ENCODE measurements at places on chromosomes 12 and 14.

GRCh38 chr14:93010522-93011140, 87.7 kb downstream of the CHGA start:
- no peak for DNase-seq

DNA sequence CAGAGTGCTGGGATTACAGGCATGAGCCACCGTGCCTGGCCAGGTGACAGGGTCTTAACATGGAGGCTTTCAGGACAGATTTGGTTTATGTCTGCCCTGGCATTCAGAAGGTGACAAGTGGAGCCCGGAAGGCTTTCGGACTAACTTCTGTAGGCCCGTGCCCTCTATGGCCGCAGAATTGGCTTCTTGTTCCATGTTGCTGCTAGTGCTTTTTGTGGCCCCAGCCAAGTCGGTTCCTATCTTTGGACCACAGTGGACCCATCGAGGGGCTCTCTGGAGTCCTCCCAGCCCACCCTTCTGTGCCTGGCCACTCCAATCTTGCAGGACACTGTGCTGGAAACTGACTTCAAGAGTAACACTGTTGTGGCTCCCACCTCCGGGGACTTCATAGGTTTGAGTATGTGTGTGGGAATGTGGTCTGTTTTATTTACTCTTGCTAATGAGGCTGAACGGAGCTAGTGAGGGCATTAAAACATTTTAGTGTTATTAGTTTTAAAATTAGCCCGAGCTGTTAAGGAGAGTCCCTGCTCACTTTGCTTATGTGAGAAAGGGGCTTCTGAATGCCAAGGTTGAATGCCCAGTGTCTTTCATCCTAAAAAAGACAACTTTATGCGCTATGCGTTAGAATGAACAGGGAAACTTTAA, 245.9 kb downstream of the CACNA1C start:
- no peak for DNase-seq

DNA sequence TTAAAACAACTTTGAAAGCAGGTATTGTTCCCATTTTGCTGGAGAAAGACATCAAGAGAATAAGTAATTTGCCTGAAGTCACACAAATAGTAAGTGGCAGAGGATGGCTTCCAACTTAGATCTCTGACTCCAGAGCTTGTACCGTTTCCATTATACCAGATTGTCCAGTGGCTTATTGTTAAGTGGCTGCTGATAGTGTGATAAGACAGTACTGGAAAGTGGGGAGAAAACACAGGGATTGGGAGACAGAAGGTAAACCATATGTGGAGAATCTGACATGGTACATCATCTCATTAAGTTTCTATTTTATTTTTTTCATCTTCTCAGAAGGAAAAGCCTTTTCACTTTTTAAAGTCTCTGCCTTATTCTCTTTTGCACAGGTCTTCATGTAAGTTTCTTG, 108.5 kb downstream of the SRGAP1 start:
- no peak for DNase-seq

- DNase-seq: no peak
Measured at GRCh38 chr14:69684461-69685217, 73.2 kb downstream of the SUSD6 start.

GRCh38 chr12:103369929-103370328, 125.8 kb downstream of the C12orf42 start:
- DNase-seq: no peak

GRCh38 chr14:92407410-92407809, 84.4 kb downstream of the SLC24A4 start:
- no peak for DNase-seq

DNA sequence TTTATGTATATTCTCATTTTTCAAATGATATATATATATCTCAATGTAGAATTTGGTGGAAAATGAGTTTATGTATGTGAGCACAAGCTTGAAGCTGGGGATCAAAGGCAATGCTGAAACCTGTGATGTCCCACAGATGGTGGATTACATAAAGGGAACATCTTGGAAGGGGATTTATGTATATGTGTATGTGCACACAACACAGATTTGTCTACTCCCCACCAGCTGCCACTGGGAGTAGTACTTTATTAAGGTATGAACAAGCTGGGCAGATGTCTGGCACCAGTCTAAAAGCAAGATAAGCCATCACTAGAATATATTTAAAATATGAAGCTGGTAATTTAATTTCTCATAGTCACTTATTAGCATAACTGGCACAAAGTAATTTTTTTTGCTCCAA, 895.6 kb downstream of the SLC6A15 start:
- DNase-seq: no peak

- no peak for DNase-seq
Measured at GRCh38 chr12:79422060-79422812, 268.5 kb downstream of the PAWR start.

DNA sequence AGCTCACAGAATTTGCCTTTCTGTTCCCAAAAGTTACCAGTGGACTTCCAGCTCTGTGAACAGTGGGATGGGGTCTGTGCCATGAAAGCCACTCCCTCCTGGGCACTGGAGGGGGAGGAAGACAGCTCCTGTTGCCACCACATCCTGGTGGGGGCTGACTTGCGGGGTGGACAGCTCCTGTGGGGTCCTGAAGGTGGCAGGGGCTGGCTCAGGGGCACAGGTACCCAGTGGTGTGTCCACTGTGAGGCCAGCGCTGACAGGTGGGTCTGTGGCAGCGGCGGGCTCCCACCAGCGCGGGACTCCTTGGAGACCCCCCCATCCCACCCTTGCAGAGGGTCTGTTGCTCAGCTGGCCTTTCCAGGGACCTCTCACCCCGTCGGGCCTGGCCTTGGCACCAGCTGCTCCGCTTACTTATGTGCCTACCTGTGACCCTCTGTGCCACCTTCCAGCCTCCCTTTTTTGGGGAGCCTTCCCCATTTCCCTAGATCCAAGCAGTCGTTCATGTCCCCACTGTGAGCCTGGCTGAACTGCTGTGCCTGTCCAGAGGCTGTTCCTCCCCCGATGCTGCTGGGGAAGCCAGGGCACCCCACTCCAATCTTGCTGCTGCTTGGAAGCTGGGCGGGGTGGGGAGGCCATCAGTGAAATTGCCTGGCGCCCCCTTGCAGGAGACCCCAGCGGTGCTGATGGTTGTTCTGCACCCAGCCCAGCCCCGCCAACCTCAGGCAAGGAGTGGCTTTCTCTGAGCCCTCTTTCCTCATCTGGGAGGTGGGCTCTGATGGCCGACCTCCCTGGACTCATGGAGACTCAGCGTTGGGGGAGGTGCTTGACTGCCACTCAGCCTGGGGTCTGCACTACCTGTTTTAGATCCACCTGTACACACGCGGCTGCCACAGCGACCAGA, 2.2 kb downstream of the TEDC1 start:
- no peak for DNase-seq

- no peak for DNase-seq
Measured at GRCh38 chr14:81890020-81890419, 356.4 kb upstream of the SEL1L start.

DNA sequence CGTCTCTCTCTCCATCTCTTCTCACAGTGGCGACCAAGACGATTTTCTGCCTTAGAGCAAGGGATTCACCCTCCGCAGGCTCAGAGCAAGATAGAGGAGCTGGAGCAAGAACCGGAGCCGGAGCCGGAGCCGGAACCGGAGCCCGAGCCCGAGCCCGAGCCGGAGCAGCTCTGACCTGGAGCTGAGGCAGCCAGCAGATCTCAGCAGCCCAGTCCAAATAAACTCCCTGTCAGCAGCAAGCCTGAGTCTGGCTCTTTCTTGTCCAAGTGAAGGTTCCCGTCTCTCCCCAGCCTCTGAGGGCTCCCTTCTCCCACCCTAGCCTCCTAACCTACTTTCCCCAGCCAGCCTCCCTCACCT, 5.9 kb downstream of the LAG3 start:
- no peak for DNase-seq

DNA sequence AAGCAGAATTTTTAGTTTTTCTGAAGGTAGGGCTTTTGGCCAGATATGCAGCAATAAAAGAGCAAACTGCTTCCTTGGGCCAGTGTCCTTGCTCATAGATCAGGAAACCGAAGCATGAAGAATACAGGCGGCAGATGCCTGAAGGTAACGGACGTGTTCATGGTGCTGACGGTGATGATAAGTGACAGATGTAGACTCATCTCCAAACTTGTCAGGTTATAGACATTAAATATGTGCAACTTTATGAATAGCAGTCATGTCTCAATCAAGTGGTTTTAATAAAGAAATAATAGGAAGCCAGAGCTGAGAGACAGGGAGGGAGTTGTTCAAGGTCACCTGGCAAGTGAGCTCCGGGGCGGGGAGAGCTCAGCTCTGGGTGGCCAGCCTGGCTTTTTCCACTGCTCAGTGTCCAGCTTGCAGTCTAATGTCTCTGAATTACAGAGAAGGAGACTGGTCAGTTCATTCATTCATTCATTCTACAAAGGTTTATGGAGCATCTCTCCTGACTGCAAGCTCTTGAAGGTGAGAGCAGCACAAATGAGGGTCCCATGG, 1.0 kb downstream of the SERPINA5 start:
- DNase-seq: no peak

DNA sequence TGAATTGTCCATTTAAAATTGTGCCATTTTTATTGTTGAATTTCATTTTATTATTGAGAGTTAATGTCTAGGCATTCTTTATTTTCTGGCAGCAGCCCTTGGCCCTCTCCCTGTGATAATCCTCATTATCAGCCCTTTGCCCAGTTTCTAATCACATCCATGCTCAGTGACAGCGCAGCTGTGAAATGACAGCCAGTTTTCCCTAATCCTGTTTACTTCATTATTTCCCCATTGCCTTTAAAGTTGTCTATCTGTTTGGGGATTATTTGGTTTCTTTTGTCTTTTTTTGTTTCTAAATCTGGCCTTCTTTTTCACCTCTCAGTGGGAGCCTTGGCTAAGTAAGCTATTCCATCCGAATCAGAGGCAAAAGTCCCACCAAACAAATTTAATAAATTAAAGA, 476.9 kb downstream of the SLC6A15 start:
- DNase-seq: no peak

DNA sequence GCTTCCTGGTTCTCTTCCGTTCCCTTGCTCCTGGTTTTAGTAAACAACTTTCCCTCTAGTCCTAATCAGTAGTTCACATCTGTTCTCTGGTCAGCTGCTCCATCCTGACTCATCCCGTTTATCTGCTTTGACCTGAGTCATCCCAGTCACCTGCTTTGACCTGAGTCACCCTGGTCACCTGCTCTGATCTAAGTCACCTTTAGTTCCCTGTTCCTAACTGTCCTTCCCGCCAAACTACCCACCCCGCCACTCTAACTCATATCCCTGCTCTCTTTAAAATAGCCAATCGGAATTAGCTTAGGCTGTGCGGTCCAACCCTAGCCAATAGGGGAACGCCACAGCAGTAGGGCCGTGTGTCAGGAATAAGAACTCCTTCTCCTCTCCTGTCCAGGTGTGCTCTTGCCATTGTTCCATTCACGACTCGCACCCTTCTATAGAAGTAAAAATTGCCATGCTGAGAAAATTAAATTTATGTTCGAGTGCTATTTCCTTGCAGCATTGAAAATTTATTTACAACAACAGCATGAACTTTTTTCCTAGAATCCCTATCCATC, 3.1 kb upstream of the ANKRD33 start:
- no peak for DNase-seq

DNA sequence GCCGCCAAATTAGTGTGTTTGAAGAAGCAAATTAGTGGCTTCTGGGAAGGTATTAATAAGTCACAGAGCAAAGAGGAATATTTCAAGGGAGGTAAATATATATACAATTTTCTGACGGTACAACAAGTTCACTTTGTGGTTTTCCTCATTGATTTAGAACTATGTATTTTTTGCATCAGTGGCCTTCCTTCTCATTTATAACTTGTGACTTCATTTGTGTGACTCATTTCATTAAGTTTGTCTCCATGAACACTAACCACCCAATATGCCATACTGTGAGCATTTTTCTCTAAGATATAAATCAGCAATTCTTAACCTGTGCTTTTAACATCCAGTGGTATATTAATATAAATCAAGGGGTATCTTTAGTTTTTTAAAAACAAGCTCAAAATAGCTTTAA, 29.3 kb upstream of the ARHGAP5 start:
- no peak for DNase-seq

DNA sequence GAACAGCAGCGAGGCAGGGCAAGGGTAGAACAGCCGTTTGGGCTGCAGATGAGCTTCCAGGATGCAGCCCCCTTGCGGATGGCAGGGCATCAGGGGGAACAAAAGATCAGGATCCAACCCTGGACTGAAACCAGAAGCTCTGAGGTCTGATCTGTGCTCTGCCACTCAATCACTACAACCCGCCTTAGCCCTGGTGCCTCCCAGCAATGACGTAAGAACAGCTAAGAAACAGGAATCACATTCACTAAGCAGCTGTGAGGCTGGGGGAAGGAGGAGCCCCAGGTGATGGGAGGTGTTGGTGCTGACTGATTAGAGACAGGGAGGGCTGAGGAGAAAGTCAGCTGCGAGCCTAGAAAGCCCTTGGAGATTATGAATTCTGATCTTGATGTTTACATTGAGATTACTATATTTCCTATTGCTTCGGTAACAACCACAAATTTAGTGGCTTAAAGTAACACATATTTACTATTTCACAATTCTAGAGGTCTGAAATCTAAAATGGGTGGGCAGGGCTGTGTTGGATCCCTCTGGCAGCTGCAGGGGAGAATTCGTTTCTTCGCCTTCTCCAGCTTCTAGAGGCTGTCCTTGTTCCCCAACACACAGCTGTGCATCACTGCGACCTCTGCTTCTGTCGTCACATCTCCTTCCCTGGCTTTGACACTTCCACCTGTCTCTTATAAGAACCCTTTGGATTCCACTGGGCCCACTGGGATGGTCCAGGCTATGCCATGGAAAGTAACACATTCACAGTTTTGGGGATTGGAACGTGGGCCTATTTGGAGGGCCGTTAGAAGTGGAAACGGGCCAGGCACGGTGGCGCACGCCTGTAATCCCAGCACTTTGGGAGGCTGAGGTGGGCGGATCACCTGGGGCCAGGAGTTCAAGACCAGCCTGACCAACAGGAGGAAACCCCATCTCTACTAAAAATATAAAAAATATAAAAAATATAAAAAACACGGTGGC, 6.1 kb upstream of the CD9 start:
- DNase-seq: no peak

GRCh38 chr12:53941187-53941586, 2.6 kb downstream of the HOXC13 start:
- no peak for DNase-seq

- DNase-seq: no peak
Measured at GRCh38 chr14:68786491-68787091, 6.3 kb downstream of the ZFP36L1 start.

DNA sequence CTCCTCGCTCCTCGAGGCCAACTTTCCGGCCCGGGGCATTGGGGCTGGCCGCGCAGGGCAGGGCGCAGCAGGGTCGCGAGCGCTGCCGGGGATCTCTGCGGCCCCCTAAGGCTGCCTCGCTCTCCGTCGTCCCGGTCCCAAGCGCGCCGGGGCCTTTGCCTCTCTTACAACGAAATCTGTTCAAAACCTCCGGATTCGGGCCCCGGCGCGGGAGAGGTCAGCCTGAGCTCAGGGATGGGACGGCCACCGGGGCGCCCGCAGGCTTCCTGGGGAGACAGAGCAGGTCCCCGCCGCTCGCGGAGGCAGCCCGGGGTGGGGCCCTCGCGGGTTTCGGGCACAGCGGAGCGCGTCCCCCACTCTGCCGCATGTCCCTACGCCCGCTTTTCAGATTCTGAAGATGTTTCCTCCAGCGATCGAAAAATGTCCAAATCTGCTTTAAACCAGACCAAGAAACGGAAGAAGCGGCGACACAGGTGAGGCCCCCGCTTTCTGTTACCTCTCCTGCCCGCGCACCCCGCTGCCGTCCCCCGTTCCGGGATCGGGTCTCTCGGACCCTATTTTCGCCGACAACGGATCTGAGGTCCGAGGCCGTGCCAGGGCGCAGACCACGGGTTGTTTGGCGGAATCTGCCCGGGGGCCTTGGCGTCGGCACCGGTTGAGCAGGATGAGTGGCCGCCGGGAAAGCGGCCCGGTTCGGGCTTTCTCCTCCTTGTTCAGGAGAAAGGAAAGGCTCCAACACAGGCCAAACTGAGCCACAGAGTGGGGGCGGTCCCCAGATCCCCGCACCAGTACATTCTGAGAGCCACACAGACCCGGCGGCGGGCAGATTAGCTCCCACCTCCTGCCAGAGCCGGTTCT, 1.8 kb downstream of the VSX2 start:
- no peak for DNase-seq

Measured in naive thymus-derived CD8-positive, alpha-beta T cell (primary cell).